ENCODE measurements at places on chromosomes 3 and 15.
A peak's percentile ranks its signal among the peaks of the same experiment; 100 is the strongest.

- DNase-seq, result no peak
These were observed 2.5 kb upstream of the CERS3 start for GRCh38 chr15:100531204-100531603.

DNA sequence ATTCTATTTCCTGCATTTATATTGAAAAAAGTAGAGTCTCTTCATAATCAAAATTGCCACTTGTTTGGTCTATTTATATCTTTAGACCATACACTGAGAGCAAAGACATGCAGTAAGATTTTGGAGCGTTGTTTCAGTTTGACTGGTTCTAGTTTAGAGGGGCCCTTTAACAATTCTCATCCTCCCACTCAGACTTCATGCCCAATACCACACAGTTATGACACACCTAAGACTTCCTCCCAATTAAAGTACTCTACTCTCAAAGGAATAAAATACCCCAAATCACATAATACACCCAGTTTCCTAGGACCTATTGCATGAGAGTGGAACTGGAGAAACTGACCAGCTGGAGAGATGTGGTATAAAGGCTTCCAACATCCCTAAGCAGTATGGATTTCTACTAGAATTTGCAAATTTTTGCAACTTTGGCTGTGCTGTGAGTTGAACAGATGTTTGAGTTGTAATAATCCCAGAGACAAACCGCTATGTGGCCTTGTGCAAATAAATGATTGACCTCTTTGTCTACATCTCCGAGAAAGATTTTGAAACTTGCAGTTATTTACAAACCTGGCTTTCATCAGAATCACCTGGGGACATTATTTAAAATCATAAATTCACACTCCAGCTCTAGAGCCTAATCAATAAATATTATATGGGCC is 170.0 kb upstream of the ROBO2 start:
- no peak for DNase-seq

DNA sequence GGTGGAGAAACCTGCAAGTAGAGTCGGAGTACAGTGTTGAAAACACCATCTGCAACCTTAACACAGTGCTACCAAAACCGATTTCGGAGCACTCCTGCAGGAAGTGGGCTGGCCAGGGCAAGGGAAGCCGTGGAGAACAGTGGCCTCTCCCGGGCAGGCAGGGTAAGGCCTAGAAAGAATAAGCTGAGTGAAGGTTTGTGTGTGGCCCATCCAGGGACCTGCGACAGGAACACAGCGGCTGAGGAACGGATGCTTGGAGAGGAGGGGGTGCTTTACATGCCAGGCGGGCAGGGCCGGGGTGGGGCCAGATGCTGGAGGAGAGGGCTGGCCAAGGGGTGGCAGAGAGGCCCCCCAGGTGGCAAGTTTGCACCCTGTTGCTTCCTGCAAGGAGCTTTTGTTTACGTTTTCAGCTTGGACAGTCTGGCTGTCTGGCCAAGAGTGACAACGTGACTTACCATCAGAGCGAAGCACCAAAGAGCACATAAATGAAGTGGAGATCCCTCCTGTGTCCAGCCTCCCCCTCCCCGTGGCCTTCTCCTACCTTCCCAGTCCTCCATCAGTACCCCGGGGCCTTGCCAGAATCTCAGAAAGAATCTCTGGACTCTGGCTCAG is 156.5 kb downstream of the PGPEP1L start:
- peak; percentile 44 for DNase-seq

DNA sequence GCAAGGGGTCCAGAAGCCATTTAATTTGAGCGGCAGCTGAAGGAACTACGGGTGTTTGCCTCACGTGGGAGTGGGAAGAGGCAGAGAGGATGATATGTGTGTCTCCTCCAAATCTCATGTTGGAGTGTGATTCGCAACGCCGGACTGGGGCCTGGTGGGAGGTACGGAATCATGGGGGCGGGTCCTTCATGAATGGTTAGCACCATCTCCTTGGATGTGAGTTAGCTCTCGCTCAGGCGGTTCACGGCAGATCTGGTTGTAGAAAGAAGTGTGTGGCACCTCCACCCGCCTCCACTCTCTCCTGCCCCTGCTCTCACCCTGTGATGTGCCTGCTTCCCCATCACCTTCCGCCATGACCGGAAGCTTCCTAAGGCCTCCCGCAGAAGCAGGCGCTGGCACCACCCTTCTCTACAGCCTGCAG is 25.4 kb downstream of the XXYLT1 start:
- no peak for DNase-seq

DNA sequence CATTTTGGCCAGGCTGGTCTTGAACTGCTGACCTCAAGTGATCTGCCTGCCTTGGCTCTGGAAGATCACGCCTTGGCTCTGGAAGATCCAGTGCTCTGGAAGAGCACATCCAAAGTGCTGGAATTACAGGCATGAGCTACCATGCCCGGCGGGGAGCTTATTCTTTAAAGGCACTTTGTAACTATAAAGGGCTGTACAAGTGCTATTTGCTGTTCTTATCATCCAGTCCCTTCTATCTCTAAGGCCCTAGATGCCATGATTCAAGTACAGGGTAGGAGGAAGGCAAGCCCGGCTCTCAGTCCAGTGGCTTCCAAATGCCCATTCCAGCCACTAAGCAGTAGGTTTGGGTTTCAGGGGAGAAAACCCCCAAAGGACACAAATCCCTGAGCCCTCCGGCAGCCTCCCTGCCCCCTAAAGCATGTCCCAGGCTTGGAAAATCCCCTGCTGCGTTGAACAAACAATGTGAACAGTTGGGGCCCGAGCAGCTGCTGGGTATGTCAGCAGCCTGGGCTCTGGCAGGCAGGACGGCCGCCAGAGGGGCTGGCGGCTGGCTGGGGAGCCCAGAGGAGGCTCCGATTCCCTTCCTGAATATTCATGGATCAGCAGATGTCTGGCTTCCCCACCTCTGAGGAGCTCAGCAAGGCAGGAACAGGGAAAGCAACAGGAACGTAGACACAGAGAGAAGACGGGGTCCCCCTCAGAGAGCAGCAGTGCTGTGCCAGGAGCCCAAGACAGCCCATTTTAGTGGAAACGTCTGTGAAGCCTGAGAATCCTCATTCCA is 7.7 kb downstream of the IGDCC4 start:
- no peak for DNase-seq

GRCh38 chr15:75061272-75061671 is 37.9 kb downstream of the PPCDC start:
- no peak for DNase-seq

DNA sequence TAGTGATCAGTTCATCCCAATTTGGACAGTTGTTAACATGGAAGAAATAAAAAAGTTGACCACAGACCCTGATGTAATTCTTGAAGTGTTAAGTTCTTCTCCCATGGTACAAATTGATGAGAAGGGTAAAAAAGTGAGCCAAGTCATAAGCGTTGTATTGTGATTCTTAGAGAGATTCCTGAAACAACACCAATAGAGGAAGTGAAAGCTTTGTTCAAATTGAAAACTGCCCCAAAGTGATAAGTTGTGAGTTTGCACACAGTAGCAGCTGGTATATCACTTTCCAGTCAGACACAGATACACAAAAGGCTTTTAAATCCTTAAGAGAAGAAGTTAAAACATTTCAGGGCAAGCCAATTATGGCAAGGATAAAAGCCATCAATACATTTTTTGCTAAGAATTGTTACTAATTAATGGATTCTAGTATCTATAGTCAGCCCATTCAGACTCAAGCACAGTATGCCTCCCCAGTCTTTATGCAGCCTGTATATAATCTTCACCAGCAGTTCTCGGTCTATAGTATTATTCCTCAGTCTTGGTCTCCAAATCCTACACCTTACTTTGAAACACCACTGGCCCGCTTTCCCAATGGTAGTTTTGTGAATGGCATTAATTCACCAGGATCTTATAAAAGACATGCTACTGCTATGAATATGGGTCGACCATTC is 38.2 kb downstream of the CDIN1 start:
- DNase-seq, result no peak

GRCh38 chr3:171038342-171038741 is 11.8 kb upstream of the SLC2A2 start:
- DNase-seq, result no peak

DNA sequence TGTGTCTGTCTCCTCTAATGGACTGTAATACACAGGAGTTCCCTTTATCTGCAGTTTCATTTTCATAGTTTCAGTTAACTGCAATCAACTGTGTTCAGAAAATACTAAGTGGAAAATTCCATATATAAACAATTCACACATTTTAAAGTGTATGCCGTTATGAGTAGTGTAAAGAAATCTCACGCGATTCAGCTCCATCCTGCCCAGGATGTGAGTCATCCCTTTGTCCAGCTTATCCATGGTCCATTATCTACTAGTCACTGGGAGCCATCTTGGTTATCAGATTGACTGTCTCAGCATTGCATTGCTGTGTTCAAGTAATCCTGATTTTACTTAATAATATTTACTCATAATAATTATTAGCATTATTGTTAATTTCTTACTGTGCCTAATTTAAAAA is 14.5 kb downstream of the ZPLD1 start:
- no peak for DNase-seq

GRCh38 chr15:75030424-75030823 is 7.0 kb downstream of the PPCDC start:
- DNase-seq, result no peak

DNA sequence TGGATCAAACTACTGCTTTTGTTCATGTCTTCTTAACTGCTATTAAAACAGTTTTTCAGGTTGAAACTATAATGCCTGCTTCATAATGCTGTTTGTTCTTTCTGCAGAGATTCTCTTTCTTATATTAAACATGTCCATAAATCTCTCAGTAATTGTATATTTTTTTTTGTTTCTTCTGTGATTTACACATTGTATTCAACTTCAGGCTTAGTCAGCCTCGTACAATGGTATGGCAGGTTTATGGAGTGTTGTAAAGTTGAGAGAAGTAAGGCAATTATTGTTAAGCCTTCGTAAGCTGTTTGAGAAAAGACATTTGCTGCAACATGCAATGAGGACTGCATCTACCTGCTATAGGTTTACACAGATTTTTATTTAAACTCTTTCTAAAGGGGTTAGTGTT is 977.1 kb downstream of the DIPK2A start:
- DNase-seq, result no peak

GRCh38 chr15:45162771-45163507 is 24.8 kb downstream of the SHF start:
- peak; percentile 47 for DNase-seq

- DNase-seq, result no peak
These were observed 143.3 kb downstream of the KLF13 start for GRCh38 chr15:31469786-31470525.

DNA sequence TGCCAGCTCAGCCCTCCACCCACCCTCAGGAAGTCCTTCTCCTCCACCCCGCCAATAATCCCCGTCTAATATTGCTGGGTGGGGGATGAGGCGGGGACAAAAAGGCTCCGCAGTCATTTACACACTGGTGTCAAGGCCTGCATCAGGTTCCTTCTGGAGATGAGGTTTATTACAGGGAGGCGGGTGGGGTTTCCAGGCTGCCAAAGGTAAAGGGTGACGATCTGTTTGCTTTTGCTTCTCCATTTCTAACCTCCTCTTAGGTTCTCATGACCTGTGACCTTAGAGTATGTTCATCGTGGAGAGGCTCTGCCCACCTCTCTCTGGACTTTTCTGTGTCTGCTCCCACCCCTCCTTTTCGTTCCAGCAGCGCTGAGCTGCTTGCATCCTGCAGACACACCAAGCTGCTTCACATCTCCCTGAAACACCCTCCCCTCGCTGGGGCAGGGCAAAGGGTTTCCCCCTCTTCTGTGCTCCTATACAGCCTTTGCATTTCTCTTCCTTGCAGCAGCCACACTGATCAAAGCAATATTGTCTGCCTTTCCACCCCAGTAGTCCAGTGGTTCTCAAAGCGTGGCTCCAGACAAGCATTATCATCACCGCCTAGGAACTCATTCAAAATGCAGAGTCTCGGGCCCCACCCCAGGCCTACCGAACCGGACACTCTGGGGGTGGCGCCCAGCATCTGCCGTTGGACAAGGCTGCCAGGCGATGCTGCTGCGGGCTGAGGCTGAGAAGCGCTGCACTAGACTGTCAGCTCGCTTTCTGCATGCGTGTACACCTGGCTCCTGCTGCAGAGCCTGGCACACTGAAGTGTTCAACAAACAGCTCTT is 26.6 kb downstream of the CA12 start:
- DNase-seq, result no peak
